Fibroblast of skin of back (primary cell): ENCODE measurements at places on chromosomes 6 and 20.

GRCh38 chr20:22905658-22906057 is 129.5 kb upstream of the SSTR4 start:
- peak; percentile 48 for DNase-seq

DNA sequence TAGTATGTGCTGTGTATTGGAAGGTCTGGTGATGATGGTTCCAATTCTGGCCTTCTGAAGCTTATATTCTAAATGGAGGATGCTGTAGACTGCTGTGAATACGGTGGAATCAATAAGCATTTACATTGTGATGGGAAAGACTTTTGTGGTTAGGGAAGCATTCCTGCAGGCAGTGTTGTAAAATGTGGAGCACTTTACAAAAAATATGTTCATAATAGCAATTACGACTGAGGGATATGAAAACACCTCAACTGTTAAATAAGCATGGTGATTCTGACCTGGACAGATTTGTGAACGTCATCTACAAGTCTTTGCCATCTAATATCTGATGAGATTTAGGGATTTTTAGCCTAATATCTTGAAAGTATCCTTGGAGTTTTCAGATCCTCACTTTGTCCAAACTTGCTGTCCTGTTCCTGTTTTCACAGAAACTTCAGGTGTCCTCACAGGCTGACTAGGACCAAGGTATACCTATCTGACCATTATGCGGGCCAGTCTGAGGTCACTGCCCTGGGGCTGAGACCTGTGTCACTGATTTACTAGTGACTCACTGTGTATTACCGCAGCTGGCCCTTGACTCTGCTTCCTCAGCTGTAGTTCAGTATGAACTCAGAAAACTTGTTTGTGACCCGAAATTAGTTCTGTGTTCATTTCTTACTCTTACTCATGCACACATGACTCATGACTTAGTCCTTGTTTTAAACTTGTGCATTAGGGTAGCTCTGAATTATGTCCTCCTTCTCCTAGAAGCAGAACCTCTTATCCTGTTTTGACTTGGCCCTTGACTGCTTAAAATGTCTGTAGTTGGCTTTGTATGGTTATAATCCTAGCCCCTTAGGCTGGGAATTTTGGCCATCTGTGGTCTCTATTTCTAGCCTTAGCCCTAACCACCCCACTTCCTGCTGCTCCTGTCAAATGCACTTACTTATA is 343.0 kb downstream of the CDKAL1 start:
- peak; percentile 94 for DNase-seq

GRCh38 chr6:298233-299103 is 6.2 kb downstream of the DUSP22 start:
- DNase-seq: no peak

- DNase-seq: no peak
These were observed 243.7 kb downstream of the MYLK4 start for GRCh38 chr6:2507016-2507415.

- no peak for DNase-seq
These were observed 63.5 kb upstream of the DEFB112 start for GRCh38 chr6:50112981-50113857.

GRCh38 chr6:30890646-30891449 is 6.5 kb downstream of the DDR1 start:
- no peak for DNase-seq

DNA sequence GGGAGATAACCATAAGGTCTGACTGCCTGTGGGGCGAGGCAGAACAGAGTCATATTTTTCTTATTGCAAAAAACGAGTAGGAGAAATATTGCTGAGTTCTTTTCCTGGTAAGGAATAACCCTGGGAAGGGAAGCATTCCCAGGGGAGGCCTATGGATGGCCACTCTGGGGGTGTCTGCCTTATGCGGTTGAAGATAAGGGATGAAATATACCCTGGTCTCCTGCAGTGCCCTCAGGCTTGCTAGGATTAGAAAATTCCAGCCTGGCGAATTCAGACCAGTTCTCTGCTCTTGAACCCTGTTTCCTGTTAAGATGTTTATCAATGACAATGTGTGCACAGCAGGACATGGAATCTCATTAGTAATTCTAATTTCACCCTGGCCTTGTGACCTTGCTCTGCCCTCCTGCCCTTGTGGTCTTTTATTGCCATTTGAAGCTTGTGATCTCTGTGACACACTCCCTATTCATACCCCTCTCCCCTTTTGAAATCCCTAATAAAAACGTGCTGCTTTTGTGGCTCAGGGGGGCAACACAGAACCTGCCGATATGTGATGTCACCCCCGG is 491.1 kb upstream of the EYS start:
- DNase-seq: peak; percentile 9

- no peak for DNase-seq
These were observed 2.0 kb downstream of the FYN start for GRCh38 chr6:111871207-111871606.

- DNase-seq: no peak
These were observed 33.0 kb downstream of the CHRNA4 start for GRCh38 chr20:63328026-63328700.

GRCh38 chr20:48350313-48350988 is 477.3 kb downstream of the PREX1 start:
- no peak for DNase-seq

DNA sequence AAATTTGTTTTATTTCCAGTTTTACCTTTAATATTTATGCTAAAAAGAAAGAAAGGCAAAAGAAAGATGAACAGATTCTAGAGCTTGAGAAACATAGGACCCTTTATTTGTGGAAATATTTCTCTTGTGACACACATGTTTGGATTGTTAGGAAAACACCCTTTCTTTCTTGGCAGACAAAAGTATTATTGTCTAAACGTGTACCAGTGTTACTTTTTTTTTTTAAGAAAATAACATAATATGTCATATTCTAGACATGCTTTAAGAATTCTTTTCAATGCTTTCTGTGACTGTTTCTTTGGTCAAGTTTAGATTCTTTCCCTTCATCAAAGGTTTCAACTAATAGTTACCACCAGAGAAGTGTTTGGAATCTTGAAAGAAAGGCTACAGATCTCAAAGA is 183.4 kb upstream of the CNR1 start:
- peak; percentile 39 for DNase-seq

- DNase-seq: no peak
These were observed 232.0 kb upstream of the PMEPA1 start for GRCh38 chr20:57941604-57942381.

DNA sequence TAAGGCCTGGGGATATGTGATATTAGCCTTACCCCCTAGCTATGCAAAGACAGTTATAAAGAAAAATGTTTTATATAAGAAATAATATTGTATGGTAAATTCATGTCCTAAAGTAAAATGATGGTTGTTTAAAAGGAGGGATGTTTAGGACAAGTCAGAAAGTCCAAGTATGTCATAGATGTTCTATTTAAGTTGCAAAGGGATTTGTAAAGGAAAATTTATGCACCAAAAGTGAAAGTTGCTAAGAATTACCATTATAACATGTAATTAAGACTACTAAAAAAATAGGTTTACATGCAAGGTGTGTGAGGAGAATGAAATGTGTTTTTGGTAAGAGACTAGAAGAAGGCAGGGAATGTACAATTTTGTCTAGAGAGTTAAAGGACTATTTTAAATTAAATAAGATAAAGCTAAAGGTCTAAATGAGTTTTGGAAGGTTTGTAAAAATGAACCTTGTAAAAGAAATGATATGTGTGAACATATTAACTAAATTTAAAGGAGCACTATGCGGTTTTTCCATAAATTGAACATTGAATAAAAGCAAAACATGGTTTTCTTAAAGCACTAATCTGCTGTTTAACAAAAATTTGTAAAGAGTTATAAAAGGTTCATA is 22.7 kb upstream of the GOPC start:
- DNase-seq: no peak

DNA sequence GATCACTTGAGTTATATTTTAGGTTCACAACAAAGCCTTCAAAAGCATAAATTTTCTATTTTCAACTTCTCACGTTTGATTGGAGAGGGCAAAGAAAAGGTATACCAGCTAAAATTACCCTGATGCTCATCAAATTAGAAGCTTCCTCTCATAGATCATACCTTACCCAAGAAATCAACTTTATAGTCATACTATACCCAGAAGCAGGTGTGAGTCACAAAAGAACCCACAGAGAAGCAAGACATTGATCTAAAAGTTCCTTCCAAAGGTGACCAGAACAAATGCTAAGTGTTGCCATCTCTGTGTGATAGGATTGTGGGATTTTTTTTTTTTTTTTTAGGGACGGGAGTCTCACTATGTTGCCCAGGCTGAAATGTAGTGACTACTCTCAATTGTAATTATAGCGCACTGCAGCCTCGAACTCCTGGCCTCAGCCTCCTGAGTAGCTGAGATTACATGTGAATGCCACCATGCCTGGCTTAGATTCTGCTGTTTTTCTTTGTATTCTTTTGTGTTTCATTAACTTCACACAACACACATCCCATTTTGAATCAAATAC is 3.3 kb downstream of the EIF2S2 start:
- no peak for DNase-seq

- no peak for DNase-seq
These were observed 57.9 kb downstream of the GJA10 start for GRCh38 chr6:89952105-89952671.
